ENCODE measurements at places on chromosomes 5 and 9.

GRCh38 chr5:176379881-176380280, 8.5 kb downstream of the NOP16 start:
- no peak for DNase-seq

GRCh38 chr9:35286381-35286780, 124.6 kb downstream of the UNC13B start:
- DNase-seq = no peak

DNA sequence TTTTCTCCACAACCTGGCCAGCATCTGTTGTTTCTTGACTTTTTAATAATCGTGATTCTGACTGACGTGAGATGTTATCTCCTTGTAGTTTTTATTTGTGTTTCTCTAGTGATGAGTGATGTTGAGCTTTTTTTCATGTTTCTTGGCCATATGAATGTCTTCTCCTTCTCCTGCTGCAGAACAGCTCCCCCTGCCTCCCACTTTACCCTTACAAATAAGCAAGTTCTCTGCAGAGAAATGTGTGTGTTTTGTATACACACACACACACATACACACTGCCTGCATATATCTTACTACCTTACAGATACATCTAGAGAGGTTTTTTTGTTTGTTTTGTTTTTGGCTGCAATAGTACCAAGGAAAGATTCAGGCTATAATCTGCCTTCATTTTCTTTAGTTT, 88.7 kb upstream of the PHF24 start:
- DNase-seq = no peak

DNA sequence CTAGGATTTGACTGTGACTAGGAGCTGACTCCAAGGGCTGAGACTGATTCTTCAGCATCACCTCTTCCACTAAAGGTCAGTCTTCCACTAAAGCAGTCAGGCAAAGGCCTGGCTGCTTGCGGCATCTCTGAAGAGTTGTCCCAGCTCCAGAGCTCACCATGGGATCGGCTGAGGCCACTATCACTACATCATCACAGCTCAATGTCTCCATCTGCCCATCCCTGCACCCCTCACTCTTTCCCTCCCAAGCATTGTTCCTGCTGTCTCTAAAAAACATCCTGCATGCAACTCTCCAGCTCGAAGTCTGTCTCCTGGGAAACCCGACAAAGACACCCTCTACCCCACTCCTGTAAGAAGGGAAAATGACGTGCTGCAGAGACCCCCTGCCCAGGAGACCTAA, 15.5 kb upstream of the WWC1 start:
- DNase-seq = no peak

DNA sequence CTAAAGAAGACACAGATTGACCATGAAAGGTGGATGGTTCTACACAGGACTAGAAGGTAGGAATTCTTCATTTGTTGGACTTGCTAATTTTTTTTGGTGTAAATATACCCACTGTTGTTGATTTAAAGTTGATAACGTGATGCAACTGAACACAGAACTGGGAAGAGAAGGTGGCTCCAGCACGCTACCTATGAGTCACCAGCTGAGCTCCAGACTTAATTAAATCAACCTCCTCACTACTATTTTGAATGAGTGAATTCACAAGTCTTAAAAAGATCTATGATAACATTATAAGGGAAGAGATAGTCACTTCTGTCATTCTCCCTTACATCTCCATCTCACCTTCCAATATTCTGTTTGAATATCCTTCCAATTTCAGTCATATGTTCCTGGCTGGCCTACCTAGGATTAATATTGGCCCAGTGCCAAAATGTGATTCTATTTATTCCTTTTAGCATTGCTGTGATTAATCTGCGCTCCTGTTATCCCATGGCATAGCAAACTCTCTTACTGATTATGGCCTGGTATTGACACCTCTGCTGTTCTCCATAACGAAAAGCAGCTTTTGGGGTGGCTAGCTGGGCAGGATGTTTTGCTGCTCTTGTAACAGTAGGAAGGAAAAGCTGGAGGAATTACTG, 135.9 kb upstream of the CCDC152 start:
- no peak for DNase-seq

DNA sequence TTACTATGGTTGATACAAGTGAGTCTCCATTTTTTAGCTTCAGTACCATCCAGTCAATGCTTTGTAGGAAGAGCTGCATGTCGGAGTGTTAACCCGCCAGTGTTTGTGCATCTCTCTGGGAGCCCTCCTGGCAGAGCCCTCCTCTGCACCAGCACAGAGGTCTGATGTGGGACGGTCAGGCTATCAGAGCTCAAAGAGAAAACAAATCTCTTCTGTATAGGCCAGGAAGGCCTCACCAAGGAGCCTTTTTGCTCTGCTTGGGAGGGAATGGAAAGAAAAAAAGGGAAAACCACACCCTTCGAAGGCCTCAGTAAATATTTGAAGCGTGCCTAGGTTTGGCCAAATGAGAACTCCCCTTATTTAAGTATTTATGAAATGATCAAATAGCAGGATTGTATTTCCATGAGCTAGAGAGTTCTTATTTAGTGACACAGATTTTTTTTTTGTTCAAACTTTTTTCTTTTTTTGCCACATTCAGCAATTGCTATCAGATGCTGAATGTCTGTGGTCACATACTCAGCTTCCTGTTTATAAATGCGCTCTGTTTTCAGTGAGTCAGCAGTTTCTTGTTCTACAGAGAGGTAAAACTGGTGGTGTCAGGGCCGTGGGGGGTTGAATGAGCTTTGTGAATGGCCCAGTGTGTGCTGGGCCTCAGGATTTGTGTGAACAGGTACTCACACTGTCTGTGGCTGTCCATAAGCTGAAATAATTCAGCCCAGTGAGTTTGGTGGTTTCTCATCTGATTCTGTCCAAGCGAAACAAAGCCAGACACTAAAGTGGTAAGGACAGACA, 226.6 kb downstream of the SNX18 start:
- peak; percentile 74 for DNase-seq

DNA sequence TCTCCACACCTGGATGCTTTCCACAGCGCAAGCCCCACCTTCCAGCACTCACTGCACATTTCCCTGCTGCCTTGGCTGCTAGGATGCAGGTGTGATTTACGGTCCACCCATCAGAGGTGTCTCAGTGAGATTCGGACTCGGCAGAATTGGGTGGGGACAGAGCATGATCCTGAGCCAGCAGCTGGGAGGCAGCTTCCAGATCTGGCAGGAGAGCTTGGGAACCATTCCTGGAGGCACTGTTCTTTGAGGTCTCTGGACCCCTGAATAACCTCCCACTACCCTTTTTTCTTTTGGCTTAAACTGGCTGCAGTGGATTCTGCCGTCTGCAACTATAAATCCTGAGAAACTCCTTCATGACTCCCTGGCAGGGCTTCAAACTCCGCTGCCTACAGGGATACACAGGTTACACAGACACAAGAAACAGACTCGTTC, 99.6 kb upstream of the PHYKPL start:
- no peak for DNase-seq

DNA sequence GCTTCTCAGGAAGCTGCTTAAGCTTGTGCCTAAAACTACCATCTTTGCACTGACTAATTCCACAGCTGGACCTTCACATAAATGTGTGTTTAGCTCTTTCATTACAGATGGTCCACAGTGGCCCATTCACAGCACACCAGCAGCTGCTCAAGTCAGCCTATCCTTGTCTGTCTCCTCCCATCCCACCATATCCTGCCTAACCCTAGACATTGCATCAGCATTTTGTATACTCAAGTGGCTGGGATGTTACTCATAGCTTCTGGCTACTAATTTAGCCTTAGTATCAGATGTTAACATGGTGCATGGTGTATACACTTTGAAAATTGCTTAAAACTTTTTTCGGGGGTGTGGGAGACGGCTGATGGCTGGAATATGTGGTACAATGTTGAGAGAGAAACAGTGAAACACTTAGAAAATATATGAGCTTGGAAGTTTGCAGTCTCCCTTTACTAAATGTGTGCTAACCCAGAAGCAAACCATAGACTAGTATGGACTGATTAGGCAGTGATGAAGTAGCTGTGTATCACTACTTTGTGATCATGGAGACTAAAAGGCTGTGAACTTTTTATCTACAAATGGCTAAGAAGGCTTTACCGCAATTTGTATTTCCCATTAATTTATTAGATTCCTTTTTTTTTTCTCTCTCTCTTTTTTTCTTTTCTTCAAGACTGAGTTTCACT, 83.1 kb downstream of the JMY start:
- no peak for DNase-seq

- no peak for DNase-seq
Observed at GRCh38 chr9:76605321-76605900, 146.4 kb downstream of the GCNT1 start.

DNA sequence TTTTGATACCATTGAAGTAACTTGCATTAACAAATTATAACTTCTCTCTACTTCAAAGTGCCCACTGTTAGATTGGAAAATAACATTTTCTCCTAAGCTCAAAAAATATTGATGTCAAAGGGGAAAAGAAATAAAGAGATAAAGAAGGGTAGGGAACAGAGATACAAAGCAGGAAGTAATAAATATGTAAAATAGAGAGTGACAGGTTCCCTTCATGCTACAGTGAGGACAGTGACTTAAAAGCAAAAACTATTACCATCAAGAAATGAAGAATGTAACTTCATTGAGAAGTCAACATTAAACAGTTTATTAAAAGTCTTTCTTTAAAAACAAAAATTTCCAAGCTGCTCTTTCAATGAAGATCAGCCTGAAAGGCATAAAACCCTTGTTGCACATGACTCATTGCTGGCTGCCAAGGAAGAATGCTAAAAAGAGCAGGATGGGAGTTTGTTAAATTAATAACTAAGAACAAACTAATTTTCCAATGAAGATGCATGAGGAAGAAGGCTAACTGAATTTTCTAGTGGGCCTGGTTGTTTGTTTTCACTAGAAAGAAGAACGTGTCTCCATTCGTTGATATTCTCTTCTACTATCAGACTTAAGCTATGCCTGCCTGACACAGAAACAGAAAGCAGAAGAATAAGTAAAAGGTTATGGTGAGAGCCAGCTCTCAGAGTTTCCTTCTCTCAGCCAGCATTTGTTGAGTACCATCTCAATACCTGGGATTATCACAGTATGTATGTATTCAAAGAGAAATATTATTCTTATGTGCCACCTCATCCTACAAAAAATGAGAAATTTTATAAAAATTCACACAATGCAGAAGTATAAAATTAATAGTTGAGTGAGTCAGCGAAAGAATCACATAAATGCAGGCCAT, 197.8 kb upstream of the NREP start:
- no peak for DNase-seq

GRCh38 chr5:181173027-181173419, 25.6 kb downstream of the OR2V2 start:
- DNase-seq = no peak

GRCh38 chr5:140594169-140594568, 29.5 kb downstream of the SLC35A4 start:
- no peak for DNase-seq

DNA sequence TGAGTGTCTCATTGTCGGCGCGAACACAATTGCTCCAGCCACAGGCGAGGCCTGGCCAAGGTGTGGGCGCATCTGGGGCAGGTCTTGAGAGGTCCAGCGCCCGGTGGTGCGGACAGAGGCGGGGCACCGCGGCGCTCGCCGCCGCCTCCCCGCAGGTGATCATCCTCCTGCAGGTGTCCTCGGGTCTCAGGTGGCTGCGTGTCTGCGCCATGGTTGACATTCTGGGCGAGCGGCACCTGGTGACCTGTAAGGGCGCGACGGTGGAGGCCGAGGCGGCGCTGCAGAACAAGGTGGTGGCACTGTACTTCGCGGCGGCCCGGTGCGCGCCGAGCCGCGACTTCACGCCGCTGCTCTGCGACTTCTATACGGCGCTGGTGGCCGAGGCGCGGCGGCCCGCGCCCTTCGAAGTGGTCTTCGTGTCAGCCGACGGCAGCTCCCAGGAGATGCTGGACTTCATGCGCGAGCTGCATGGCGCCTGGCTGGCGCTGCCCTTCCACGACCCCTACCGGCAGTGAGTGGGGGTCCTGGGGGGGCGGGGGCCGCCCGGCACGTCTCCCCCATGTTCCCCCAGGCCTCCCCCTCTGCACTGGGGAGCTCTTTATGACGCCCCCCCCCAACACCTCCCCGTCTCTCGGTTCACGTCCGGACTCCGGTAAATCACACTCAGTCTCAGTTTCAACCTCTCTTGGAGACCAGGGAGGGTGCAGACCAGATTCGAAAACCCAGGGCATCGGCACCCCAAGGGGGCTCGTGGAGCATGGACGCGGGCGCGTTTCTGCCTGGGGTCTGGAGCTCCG, 446 bp downstream of the NXNL2 start:
- no peak for DNase-seq

- no peak for DNase-seq
Observed at GRCh38 chr5:20000416-20000815, 12.4 kb upstream of the CDH18 start.

- no peak for DNase-seq
Observed at GRCh38 chr5:131530706-131531331, 104.2 kb downstream of the RAPGEF6 start.

GRCh38 chr5:98064118-98064685, 709.3 kb upstream of the RGMB start:
- no peak for DNase-seq

DNA sequence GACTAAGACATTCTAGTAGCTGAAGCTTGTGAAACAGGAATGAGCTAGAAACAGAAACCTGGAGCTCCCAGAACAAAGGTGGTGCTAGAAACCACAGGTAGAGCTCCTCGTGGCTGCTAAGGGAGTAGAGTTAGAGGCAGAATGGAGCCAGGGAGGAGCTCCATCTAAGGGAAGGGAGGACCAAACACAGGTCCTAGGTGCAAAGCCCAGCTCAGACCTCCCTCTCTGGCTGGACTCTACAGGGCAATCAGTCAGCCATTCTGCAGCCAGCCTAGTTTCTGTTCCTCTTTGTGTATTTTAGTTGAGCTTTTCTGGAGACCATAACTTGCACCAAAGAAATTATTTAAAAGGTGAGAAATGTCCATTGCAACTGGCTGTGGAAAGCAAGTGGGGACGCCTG, 70.4 kb downstream of the CRB2 start:
- no peak for DNase-seq

Data from CD4-positive, alpha-beta T cell treated with Interleukin-15 for 4 hours (primary cell).